ENCODE measurements at places on chromosomes 1 and 21.

- DNase-seq = no peak
Observed at GRCh38 chr1:6984986-6985385, 199.7 kb downstream of the CAMTA1 start.

DNA sequence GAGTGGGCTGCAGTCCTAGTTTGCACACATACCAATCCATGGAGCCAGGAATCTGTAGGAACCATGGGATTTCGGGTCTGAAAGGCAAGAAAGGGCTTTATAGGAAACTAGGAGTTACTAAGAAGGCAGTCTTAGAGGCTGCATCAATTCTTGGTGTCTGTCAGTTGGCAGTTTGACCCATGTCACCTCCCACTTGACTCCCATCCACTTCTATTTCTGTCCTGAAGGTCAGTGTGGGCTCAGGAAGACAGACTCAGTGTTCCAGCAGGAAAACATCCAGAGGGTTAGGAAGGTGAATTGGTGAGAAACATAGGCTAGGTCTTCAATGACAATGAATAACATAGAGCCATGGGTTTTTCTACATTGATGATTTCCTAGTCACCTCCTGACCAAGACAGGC, 4.0 kb downstream of the CYP4A11 start:
- no peak for DNase-seq

DNA sequence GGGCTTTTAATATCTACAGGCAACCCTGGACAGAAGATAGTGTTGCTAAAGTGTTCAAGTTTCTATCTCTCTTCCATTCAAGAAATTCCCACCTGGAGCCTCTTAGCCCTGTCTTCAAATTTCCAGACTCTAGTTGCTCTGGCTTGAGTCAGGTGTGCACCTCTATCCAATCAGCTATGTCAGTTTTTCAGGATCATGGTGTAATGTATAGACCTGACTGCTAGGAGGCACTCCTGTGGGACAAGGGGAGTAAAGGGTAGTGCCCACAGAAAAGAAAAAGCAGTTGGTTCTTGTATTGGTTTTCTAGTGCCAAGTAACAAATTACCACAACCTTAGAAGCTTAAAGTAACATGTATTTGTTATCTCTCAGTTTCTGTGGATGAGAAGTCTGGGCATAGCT, 6.2 kb upstream of the ZRANB2 start:
- DNase-seq = no peak

GRCh38 chr1:156129687-156130577, 15.4 kb downstream of the LMNA start:
- DNase-seq = peak; percentile 92

- DNase-seq = no peak
Observed at GRCh38 chr1:241635556-241636152, 4.5 kb downstream of the CHML start.

- no peak for DNase-seq
Observed at GRCh38 chr1:228011721-228012311, 5.0 kb downstream of the WNT3A start.

DNA sequence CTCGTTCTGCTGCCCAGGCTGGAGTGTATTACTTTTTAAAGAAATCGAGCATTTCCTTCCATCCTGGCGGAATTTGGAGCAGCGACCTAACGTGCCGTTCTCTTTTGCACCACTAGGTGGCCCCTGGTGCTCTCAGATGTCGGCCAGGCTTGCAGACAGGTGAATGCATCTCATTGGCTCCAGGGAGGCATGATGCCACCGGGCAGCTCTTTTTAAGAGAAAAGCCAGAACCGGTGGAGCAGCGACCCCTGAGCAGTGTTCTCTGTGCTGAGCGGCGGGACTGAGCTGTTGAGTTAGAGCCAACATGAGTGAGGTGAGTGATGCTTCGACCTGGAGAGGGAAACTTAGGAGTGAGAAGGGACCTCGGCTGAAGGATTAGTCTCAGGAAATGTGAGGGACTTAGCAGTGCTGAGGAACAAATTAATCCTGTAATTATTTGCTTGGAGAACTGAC, at the start of gene PCP4:
Gene PCP4, plus strand, starts transcription at position 241 of the 453 bp plus-strand sequence. Its CDS starts 64 bp downstream, at position 305.
- DNase-seq = no peak

DNA sequence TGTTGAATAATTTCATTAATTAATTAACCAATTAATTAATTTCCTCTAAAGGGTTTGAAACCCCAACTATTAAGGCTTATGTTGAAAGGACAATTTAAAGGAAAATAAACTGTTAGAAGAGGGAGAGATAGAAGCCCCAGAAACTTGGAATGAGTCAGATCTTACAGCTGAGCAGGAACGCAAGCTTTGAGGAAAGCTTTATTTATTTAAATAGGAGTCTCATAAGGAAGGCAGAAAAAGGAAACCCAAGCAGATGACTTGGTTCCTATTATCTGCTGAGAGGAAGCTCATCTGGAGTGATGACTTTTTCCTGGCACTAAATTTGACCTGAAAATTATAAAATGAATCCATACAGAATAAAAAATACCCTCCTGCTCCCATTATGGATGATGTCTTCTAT, 105.1 kb downstream of the ROR1 start:
- no peak for DNase-seq

DNA sequence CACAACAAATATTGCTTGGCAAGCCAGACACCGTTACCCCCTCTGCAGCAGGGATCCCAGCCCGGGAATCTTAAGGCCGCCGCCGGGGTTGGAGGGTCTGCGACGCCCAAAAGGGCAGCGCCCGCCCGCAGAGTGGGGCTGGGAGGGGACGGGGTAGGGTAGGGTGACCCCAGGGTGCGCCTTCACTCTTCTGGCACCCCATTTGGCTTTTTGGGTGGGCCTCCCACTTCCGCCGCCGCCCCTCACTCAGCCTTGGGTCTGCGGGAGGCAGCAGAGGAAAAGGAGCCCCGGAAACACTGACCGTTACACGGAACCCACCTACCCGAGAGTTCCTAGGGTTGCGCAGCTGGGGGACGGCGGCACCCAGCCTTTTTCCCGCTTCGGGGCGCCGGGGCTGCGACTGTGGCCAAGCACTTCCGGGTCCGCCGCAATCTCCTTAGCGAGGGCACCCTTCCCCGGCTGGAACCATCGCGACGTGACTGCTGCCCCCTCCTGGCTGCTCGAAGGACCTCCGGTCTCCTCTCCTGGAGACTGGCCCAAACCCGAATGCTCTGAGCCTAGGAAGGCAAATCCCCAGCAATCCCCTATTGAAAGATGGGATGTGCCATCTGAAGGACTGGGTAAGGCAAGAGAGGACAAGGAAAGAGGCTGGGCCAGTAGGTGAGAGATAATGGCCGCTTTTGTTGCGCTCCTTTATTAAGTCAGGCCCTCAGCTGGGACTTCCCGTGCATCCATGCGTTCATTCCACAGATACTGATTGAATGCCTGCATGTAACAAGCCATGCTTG, at the start of gene PIGC:
Gene PIGC, minus strand, starts transcription at position 404 of the 788 bp plus-strand sequence. CDS start 1,447 bp downstream, outside the sequence.
- DNase-seq = peak; percentile 92

DNA sequence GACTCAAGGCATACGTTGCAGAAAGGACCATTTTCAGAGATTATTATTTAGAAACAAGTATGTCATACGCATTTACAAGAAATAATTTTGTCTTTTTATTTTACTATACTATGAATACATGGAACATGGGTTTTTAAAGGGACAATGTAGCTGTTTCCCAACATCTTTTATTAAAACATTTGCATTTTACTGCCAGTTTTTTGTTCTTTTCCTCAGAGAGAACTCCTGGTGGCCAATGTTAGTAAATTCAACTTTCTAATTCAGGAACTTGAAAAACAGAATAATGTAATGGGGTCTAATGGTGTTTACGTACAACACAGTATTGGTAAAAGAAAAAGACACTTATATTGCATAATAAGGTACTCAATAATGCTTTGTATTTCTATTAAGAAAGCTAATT, 14.9 kb downstream of the PRDM2 start:
- DNase-seq = no peak

GRCh38 chr21:45228171-45228641, 59.5 kb downstream of the POFUT2 start:
- no peak for DNase-seq

DNA sequence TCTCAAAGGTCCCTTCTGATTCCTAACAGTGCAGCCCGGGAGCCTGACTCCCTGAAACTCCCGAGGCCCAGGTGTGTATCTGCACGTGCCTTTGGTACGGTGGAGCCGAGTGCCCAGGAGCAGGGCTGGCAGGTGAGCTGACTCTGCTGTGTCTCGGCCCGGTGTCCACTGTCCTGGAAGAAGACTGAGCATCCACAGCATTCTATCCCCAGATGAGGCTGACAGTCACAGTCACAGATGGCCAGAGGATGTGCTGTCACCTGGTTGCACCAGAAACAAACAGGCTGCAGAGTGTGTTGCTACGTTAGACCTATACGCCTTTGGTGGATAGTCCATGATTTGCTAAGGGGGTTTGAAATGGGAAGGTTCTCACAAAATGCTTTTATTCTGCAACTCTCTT, 9.8 kb downstream of the ETV3L start:
- no peak for DNase-seq

DNA sequence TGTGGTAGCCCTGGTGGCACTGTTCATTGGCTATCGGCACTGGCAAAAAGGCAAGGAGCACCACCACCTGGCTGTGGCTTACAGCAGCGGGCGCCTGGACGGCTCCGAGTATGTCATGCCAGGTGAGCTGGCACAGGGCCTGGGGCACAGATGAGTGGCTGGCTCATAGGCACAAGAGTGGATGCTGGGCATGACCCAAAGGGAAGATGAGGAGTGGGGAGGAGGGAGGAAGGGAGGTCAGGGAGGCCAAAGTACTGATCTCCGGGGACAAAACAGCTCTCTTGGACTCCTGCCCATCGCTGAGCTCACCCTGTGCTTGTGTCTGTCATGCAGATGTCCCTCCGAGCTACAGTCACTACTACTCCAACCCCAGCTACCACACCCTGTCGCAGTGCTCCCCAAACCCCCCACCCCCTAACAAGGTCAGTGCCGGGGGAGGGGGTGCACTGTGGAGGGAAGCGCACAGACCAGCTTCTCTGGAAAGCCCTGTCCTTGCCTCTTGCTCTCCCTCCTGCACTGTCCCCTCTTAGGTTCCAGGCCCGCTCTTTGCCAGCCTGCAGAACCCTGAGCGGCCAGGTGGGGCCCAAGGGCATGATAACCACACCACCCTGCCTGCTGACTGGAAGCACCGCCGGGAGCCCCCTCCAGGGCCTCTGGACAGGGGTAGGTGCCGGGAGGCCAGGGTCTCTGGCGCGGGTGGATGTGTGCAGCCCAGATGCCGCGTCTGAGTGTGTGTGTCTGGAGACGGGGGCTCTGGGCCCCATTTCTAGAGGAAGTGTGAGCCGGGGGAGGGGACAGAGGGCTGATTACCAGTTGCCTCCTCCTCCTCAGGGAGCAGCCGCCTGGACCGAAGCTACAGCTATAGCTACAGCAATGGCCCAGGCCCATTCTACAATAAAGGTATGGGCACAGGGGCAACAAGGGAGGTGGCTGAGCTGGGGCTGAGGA, 7.3 kb upstream of the LRRC71 start:
- DNase-seq = no peak

GRCh38 chr1:209363112-209363511, 220.4 kb upstream of the CAMK1G start:
- DNase-seq = no peak

- no peak for DNase-seq
Observed at GRCh38 chr1:23394181-23394580, 24.5 kb upstream of the ZNF436 start.

DNA sequence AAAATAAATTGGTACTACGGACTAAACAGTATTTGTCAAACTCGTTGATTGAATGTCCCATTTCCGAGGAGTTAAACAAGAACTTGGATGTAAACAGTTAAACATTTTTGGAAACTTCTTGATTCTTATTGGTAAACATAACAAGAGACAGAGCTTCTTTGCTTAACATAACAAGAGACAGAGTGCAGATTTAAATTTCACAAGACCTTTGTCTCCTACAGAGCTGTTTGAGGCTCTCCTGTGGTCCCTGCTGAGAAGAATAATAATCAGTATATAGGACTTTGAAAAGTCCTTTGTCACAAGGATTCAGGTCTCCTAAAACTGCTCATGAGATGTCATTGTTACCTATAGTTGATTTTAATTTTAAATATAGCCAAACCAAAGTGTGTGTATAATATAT, 170.6 kb upstream of the C21orf91 start:
- no peak for DNase-seq

DNA sequence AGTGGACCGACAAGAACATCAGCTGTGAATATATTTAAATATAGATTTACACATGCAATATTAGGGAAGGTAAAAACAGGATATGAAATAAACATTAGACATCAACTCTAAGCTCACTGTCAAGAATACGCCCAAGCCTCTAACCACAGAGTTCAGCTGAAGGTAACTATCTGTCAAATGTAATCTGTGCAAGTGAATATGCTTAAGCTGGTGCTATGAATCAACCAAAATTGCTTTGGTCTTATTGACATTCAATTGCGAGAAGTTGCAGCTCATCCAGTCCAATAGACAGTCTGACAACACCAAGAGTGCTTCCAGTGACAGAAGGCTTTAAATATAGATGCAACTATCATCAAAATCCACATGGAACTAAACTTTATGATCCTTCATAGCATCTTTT, 32.3 kb downstream of the USH2A start:
- no peak for DNase-seq

DNA sequence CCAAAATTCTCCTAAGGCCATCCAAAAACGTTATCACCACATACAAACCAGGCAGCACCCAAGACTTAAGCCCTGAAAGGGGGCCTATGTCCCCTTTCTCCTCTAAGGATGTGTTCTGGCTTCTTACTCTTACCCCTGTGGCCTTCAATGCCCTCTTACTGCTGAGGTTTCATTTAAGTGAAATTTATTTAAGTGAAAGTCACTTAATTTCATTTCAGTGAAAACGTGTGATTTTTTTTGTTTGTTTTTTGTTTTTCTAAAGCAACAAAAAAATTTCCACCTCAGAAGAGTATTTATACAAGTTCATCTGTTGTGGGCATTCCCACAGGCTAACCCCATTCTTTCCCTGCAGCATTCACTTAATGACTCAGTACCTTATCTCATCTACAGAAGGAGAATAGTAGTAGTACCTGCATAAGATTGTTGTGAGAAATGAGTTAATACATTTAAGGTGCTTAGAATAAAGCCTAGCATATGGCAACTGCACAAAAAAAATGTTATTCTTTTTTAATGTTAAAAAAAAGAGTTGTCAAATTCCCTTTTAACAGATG, 220.6 kb downstream of the CHRM3 start:
- DNase-seq = no peak

DNA sequence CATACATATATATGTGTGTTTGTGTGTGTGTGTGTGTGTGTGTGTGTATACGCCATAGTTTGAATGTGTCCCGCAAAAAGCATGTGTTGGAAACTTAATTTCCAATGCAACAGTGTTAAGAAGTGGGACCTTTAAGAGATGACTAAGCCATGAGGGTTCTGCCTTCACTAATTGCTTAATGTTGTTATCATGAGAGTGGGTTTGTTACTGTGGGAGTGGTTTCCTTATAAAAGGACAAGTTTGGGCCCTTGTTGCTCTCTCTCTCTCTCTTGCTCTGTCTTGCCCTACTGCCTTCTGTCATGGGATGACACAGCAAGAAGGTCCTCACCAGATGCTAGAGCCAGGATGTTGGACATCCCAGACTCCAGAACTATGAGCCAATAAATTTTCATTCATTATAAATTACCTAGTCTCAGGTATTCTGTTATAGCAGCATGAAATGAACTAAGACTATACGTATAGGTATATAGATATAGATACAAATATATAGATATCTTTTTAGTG, 103.8 kb upstream of the ZC3H11B start:
- no peak for DNase-seq

All from type B pancreatic cell (in vitro differentiated cells).